Mammary epithelial cell (primary cell): ENCODE measurements at places on chromosomes 2 and 18.

- no peak for DNase-seq
These were observed 593.1 kb upstream of the CHAC2 start for GRCh38 chr2:53174539-53174938.

DNA sequence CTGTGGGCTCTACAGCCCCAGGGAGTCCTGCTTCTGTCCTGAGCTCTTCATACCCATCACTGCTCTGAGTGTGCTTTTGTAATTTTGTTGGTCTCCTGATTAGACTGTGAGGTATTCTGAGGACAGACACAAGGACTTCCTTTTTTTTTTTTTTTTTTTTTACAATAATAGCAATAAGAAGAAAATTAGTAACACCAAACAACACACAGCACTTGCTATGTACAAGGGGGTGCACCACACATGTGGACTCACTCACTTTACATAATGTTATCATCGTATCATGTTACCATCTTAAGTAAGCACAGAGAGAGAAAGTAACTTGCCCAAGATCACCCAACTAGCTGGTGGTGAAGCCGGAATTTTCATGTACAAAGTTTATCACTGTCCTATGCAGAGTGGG, 34.6 kb downstream of the MBP start:
- DNase-seq: peak; percentile 41

GRCh38 chr18:45365835-45366234, 249.4 kb upstream of the SLC14A2 start:
- no peak for DNase-seq

GRCh38 chr18:28802546-28802945, 625.6 kb upstream of the CDH2 start:
- no peak for DNase-seq

- DNase-seq: no peak
These were observed 9.9 kb upstream of the CTLA4 start for GRCh38 chr2:203857656-203858055.

DNA sequence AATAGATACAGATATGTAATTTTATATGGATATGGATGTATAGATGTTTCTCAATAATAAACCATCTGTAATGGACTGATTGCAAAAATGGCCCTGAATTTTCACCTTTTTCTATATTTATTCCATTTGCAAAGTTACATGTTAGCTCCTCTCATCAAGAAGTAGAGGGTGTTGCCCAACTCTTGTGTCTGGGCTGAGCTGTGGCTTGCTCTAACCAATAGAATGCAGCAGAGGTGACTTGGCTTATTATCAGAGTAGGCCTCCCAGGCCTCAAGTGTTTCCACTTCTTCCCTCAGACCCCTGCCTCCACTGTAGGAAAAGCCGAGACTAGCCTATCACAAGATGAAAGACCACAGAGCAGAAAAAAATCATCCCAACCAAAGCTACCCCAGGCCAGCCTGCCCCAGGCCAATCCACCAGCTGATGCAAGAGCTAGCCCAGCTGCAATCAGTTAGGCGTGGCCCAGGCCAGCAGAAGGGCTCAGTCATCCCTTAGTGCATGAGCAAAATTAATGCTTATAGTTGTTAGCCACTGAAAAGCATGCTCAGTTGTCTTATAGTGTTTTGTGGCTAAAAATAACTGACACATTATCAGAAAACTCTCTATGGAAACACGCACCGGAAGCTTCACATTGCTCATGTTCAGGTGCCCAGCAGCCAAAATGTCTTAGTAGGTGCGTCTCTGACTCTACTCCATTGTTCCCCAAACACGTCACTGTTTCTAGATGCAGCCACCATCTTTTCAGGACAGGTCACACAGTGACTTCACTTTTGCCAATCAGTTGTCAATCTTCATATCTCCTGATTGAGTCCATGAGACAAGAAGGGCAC, 464.0 kb downstream of the FBXO15 start:
- peak; percentile 57 for DNase-seq

DNA sequence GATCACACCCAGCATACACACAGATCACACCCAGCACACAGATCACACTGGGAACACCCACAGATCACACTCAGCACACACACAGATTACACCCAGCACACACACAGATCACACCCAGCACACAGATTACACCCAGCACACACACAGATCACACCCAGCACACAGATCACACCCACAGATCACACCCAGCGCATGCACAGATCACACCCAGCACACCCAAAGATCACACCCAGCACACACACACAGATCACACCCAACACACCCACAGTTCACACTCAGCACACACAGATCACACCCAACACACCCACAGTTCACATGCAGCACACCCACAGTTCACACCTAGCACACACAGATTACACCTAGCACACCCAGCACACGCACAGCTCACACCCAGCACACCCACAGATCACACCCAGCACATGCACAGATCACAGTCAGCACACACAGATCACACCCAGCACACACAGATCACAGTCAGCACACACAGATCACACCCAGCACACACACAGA, 117.6 kb downstream of the DYSF start:
- no peak for DNase-seq

- DNase-seq: no peak
These were observed 23.2 kb upstream of the FAP start for GRCh38 chr2:162266460-162266760.

DNA sequence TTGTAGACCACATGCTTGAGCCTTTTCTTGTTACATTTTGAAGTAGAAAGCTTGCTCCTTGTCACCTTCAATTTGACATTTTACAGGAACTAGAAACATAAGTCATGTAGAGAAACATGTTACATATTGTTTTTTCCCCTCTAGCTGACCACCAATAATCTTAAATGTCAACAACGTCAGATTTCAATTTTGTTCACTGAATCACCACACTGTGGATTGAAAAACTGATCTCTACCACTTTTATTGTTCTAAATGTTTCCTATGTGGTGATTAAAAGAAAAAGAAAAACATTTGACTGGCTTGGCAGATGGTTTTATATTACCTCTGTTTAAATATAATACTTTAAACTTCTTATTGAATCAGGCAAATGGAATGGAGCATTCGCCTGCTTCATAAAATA, 87.7 kb downstream of the DSEL start:
- no peak for DNase-seq

GRCh38 chr2:187552828-187553681, 1.2 kb downstream of the TFPI start:
- DNase-seq: peak; percentile 53

DNA sequence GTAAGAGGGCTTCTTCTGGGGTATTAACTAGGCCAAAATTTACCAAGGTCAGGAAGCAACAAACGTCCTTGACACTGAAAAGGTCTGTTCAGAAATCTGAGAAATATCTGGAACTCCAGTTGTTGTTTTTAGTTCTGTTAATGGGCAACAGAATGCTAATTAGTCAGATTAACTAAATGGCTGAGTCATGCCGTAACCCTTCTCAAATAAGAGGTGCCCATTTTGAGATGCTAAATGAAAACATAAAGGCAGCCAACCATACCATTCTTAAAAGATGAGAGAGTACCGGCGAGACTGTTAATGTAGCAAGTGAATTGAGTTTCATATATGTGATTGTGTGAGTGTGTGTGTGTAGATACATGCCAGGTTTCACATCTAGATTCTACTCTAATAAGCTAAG, 147.9 kb upstream of the GAREM1 start:
- DNase-seq: no peak

- DNase-seq: peak; percentile 45
These were observed 2.6 kb downstream of the BAZ2B start for GRCh38 chr2:159613651-159614285.

DNA sequence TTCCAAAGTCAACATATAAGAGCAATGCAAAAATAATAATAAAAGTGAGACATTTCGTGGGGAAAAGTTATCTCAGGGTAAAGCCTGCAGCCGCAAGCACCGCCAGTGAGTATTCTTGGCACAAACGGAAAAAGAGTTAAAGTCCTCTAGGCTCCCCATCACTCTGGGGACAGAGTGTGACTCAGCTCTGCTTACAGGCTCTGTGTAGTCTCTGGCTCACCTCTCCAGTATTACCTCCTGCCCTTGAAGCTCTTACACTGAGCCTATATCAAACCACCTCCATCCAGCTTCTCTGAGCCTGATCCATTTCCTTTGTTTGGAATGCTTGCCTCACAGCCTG, 55.5 kb downstream of the MTHFD2 start:
- no peak for DNase-seq

- no peak for DNase-seq
These were observed 215.5 kb upstream of the CYRIA start for GRCh38 chr2:16881122-16881521.

DNA sequence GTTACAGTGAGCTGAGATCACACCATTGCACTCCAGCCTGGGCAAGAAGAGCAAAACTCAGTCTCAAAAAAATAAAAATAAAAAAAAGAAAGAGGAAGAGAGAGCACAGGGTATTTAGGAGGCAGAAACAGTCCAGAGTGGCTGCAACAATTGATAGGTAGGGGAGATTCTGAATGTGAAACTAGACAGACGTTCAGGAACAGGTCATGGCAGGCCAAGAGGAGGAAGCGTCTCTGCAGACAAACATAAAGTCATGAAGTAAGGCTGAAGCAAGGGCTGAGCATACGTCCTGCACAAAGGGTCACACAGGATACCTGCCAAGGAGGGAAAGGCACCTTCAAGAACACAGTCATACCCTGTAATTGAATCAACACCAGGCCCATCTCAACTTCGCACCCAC, 64.1 kb upstream of the ZNF532 start:
- peak; percentile 20 for DNase-seq

DNA sequence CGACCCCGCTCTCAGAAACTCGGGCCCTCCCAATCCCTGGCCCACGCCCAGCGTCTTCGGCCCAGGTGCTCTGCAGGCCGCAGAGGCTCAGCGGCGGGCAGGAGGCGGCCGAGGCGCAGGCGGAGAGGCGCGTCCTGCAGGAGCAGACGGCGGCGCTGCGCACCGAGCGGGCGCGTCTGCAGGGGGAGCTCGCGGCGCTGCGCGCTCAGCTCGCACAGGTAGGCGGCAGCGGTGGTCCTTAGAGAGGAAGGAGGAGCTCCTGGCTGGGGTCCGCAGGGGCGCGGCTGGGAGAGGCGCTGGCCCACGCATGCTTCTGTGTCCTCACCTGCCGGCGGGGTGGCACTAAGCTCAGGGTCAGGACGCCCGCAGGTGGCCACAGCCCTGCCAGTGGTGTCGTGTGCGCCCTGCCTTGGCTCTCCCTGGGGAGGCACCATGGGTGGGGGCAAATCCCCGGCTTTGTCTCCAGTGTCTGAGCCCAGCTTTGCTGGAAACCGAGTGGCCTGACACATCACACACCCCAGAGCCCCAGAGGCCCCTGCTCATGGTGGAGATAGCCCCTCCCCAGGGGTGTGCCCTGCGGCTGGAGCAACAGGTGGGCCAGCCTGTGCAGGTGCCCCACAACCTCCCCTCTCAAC, 14.9 kb upstream of the SNED1 start:
- peak; percentile 50 for DNase-seq

- no peak for DNase-seq
These were observed 39.1 kb downstream of the FAM98A start for GRCh38 chr2:33560017-33560416.

GRCh38 chr2:106638043-106638442, 150.9 kb downstream of the CD8B2 start:
- DNase-seq: no peak

DNA sequence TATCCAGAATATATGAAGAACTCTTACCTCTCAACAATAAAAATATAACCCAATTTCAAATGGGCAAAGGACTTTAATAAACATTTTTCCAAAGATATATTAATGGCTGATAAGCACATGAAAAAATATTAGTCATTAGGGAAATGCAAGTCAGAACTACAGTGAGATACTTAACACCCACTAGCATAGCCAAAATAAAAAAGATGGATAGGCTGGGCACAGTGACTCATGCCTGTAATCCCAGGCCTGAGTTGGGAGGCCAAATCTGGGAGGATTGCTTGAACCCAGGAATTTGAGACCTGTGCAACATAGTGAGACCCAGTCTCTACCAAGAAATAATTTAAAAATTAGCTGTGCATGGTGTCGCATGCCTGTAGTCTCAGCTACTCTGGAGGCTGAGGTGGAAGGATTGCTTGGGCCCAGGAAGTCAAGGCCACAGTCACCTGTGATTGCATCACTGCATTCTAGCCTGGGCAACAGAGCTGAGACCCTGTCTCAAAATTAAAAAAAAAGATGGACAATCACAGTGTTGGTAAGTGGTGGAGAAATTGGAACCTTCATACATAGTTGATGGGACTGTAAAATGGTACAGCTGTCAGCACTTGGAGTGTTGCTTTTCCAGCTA, 25.1 kb downstream of the MARCHF7 start:
- DNase-seq: peak; percentile 27

DNA sequence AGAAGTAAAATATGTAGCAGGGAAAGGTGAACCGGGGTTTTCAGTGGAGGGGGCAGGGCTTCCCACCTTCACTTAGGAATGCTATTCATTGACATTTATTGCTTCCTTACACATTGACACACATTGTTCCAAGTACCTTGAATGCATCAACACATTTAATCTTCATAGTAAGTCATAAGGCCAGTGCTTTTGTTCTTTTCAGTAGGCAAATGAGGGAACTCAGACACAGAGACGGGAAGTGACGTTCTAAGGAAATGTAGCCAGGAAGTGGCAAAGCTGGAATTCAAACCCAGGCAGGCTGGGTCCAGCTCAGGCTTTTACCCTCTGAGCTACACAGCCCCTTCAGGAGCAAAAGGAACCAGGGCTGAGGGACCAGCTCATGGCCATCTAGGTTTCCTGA, 20.7 kb downstream of the BMP10 start:
- DNase-seq: no peak

GRCh38 chr18:51391731-51392130, 194.2 kb upstream of the MEX3C start:
- peak; percentile 36 for DNase-seq

- DNase-seq: no peak
These were observed 17.3 kb upstream of the PSD4 start for GRCh38 chr2:113156278-113157117.

GRCh38 chr2:46174345-46175170, 122.6 kb upstream of the EPAS1 start:
- no peak for DNase-seq

- no peak for DNase-seq
These were observed 112.5 kb upstream of the OTX1 start for GRCh38 chr2:62938126-62938525.

GRCh38 chr18:55300421-55300935, 287.5 kb downstream of the TCF4 start:
- DNase-seq: no peak

- DNase-seq: no peak
These were observed 86.7 kb downstream of the LONRF2 start for GRCh38 chr2:100235581-100235980.

- DNase-seq: no peak
These were observed 198.9 kb downstream of the TWIST2 start for GRCh38 chr2:239046822-239047221.

DNA sequence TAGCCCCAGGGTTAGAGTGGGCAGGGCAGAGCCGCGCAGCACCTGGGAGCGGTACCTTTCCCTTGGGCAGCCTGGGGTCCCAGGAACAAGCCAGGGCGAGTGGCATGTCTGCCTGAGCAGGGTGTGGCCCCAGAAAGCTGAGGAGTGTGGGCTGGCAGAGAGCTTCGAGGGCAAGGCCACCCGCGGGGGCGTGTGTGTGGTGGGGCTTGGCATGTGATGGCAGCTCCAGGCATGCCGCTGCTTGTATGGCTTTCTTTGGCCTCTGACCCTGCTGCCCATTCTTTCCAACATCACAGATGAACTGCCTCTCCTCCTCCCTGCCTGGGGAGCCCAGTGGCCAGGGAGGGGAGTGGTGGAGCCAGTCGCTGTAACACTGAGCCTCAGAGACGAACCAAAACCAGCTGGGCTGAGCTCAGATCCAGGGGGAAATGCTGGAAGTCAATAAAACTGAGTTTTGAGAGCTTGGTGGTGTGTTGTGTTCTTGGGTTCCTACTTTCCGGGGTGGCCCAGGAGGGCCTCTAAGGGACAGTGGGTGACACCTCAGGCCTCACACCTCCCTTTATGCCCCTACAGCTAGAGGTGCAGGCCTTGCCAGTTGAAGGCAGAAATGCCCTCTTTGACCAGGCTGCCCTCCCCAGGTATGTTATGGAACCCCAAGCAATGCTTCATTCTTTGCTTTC, 7.4 kb downstream of the DNAJB2 start:
- peak; percentile 92 for DNase-seq
